Large intestine (tissue), 12 donors: ENCODE measurements at places on chromosomes 2 and 18. TPM values are rescaled to one million over a fixed set of nuclear protein-coding genes. Genes with fewer than 3 reads are reported as not detected.

Gene LYPD6
- polyA plus RNA-seq: 5.4 TPM

Gene IL1RN
- polyA plus RNA-seq: 0.39 TPM

DNA sequence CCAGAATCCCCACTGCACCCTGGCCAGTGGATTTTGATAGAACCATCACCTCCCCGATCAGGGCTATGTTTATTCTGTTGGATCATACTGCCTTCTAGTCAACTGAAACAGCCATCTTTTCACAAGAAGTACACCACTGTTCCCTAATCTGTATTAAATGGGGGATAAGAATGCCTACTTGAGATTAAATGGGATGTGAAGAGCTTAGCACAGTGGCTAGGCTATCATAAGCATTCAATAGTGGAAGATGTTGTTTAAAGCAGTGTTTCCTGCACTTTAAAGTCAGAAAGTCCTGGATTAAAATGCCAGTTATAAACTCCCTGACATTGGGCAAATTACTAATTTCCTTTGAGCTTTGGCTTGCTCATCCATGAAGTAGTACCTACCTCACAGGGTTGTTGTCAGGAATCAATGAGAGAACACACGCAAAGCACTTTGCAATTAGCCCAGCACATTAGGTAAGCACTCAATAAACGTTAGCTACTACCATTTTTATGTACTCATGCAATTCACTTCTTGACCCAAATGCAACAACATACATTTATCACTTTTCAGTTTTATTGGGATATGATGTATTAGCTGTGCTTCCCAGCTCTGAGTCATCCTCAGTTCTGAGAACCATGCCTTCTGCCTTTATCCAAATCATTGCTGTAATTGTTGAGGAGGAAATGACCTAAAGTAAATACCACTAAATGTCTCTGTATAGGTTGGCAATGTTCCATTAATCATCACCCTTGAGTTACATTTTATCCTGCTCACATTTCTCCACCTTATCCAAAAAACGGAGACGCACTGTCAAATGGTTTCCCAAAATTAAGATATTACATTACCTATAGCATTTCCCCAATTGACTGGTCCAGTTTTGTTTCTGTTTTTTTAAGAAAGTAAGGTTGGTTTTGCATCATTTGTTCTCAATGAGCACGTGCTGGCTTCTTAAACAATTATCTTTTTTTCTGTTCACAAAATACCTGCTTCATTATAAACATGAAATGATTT lies 2.1 kb downstream of the TMEM247 start:
- no peak for DNase-seq
- no peaks in the 10 kb centered on the region for H3K27me3 ChIP-seq
- H3K4me3 ChIP-seq: no peak overlapping the region

GRCh38 chr2:150528861-150529801 lies 41.7 kb upstream of the RND3 start:
- DNase-seq: peak; percentile 80
- no peaks in the 10 kb centered on the region for H3K36me3 ChIP-seq
- H3K4me3 ChIP-seq: no peak overlapping the region
- H3K4me1 ChIP-seq: peaks cover 27% of the 10 kb centered on the region
- H3K27ac ChIP-seq: peak overlapping the region; percentile 87

DNA sequence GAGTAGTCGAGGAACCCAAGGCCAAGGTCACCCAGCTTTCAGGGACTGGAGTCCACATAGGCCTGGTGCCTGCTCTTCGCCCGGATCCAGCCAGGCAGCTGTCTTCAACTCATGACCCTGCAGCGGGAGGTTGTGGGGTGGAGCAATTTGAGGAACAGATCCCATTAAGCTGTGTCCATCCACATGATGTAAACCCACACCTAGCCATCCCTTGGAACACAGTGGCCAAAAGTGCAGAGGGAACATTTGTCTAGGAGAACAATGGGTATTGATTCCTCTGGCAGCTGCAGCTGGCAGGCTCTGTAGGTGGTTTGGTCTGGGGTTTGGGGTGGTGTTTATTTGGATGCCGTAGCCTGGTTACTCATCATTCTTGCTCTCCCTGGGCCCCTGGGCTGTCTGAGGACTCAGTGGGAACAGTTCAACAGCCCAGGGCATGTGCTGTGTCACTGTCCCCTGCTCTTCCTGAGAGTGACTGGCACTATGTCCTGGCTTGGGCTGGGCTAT lies 99.4 kb downstream of the TFCP2L1 start:
- no peak for DNase-seq
- no peak overlapping the region for H3K4me3 ChIP-seq
- no peaks in the 10 kb centered on the region for H3K36me3 ChIP-seq
- no peak overlapping the region for H3K27ac ChIP-seq
- H3K4me1 ChIP-seq: no peaks in the 10 kb centered on the region

GRCh38 chr2:11129598-11130449 lies 25.4 kb upstream of the SLC66A3 start:
- H3K27me3 ChIP-seq: peaks cover 5% of the 10 kb centered on the region
- H3K4me3 ChIP-seq: peak overlapping the region; percentile 42
- H3K27ac ChIP-seq: no peak overlapping the region
